ENCODE measurements at places on chromosomes 12 and 14. TPM values are rescaled to one million over a fixed set of nuclear protein-coding genes. Genes with fewer than 3 reads are reported as not detected.

RAD9B gene
- total RNA-seq, result 0.17 TPM

CDH24 gene
- 5.2 TPM for total RNA-seq

KCNA1 gene
- total RNA-seq, result not detected

ZFHX2 gene
- 1.2 TPM for total RNA-seq

TAS2R42 gene
- total RNA-seq, result not detected

TAS2R46 gene
- total RNA-seq, result 0.08 TPM

GCN1 gene
- 57.2 TPM for total RNA-seq

MANSC1 gene
- total RNA-seq, result 3.9 TPM

TC2N gene
- 0.54 TPM for total RNA-seq

AKAP5 gene
- total RNA-seq, result 0.40 TPM

Measured in A549 treated with CORT108297 at 1 μM for 4 hours (cell line).